ENCODE measurements at places on chromosomes 2 and 18.

GRCh38 chr2:11798701-11799435 lies 52.4 kb downstream of the LPIN1 start:
- DNase-seq: no peak

DNA sequence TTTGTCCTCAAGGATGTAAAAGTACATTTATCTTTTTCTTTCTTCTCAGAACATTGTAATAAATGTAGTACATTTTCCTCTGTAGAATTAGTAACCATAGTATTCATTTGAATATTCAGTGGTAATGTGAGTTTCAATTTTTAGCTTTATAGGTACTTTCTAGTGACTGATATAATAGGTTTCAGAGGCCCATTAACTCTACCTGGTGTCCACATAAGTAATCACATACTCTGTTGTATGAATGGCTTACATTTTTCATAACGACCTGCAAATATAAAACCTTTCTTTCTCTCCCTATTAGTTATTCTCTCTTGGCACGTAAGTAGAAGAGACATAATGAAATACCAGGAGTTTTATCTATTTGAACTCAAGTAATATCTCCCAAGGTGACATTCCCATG lies 1017.6 kb downstream of the DPP10 start:
- no peak for DNase-seq

GRCh38 chr2:31937741-31938140 lies 73.1 kb downstream of the MEMO1 start:
- DNase-seq: no peak

DNA sequence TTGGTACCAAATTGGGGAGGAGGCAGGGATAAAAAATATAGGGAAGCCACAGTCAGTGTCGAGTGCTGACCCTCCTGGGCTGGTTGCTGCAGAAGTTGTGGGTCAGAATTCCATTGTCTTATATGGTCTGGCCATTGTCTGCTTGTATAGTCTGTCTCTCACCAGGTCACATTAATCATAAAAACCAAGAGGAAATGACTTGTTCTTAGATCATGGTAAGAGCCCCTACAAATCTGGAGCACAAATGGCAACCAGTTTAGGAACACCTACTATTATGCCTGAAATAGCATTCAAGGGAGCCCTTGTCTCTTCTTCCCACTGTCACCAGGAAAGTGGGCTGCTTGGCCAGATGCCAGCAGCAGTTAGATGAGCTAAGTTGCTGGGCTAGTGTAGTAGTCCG lies 119.7 kb upstream of the RMP24 start:
- DNase-seq: no peak

DNA sequence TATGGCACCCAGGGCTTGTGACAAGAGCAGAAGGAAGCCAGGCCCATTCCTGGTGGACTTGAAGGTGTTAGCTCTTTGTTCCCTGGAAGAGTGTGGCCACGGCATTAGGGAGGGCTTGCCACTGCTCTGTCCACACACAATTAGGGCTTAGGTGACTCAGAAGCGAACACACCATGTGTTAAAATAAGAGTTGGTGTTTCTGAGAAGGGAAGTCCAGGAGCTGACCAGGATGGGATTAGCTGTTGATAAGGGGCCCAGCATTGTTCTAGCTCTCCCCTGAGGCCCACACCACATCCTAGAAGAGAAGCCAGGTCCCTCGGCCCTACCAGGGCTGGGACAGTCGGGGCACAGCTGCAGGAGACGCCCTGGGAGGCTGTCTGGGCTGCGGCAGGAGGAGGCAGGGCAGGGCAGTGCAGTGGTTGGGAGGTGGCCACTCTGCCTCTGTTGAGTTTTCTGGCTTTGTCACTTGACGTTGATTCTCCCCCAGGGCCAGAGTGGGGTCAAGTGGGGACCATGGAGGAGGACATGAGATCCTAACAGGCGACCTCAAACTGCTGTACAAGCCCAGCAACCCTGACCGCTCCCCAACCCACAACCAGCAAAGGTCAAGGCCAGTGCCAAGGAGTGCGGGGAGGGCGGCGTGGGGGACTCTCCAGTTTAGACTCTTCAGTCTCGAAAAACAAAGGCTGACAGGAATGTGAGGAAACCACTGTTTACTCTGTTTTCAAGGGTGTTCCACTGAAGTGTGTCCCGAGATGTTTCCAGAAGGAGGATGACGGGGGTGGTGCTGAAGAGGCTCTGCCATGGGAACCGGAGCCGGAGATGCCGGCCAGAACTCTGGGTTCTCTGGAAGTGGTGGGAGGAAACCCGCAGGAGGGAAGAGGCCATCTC lies 16.8 kb downstream of the GNLY start:
- DNase-seq: no peak

DNA sequence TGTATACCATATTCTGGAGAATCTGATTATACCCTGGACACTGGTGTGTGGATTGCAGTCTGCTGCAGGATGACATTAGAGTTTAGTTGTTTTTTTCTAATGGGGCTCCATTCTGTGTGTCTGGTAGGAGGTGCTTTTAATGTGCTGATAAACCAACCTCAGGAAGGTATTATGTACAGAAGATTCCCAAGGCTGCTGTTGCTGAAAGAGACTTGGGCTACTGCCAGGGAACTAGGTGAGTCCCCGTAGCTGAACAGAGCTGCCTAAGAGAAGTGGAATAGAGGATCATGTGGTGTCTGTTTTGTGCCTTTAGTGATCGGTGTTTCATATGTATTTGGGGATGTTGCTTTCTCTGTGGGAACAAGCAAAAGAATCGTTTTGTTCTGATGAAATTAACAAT lies 16.5 kb downstream of the SPATA3 start:
- DNase-seq: no peak

DNA sequence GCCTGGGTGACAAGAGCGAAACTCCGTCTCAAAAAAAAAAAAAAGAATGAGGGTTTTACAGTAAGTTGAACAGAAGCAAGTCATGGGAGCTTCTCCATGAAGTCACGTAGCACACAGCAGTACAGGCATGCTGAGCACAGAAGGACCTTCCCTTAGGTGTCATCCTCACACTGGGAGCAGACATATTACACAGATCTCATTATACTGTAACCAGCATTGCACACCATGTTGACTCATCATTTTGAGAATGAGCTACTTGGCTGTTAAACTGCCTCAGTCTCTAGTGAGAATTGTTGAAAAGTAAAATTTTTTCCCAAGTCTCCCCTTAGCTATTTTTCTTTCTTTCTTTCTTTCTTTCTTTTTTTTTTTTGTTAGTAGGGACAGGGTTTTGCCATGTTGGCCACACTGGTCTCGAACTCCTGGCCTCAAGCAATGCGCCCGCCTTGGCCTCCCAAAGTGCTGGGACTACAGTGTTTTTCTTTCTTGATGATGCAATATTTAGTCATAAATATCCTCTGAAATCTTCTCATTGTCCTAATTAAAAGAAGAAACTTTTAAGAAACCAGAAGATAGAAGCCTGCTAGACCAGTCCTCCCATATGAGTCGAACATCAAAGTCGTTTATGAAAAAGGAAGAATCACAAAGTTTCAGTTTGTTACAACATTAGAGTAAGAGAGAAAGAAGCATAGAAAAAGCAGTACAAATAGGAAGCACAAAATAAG lies 37.9 kb upstream of the PPP1CB start:
- no peak for DNase-seq

DNA sequence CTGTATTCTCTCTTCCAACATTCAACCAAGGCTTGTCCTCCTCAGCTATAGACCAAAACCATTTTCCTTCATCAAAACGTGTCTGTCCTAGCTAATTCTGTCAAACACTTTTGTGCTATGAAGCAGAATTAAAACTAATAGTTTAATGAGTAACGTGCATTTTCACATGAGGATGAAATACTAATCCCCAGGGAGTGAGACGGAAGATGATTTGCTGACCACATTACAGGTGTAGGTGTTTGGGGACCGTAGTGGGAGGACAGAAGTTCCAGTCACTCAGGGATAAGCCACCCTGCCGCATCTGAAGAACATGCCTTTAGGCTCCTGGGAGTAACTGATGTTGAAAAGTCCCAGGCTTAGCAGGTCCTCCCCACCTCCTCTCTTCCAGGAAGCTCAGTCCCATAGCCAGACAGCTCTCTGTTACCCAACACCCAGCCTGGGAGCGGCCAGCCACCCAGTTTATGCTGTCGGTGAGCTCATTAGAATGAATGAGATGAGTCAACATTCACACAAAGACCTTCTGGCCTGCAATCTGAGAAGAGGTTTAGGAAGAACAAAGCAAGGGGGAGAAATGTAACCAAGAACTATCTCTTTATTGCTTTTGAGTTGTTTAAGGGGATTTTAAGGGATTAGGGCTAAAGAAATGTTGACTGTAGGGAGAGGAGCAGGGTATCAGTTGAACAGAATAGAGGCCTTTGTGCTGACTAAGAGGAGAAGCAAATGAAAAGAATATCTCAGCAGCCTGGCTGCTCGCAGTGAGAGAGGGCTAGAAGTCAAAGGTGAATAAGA lies 122.5 kb downstream of the FOXI3 start:
- DNase-seq: no peak

DNA sequence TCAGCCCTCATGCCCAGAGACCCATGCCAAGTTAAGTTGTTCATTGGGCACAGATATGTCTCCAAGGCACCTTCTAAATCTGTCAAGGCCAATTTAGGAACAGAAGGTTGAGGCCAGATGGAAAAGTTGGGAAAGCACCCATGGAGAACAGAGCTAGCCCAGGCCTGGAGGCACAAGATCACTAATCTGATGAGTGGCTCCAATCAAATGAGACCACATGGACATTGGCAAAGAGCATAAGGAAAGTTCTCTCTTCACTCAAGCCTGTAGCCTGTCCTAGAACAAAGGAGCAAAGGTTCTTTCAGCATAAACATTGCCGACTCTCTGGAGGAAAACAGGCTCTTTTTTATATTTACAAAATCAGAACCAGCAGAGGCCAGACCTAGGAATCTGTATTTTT lies 154.8 kb downstream of the RNF152 start:
- no peak for DNase-seq

DNA sequence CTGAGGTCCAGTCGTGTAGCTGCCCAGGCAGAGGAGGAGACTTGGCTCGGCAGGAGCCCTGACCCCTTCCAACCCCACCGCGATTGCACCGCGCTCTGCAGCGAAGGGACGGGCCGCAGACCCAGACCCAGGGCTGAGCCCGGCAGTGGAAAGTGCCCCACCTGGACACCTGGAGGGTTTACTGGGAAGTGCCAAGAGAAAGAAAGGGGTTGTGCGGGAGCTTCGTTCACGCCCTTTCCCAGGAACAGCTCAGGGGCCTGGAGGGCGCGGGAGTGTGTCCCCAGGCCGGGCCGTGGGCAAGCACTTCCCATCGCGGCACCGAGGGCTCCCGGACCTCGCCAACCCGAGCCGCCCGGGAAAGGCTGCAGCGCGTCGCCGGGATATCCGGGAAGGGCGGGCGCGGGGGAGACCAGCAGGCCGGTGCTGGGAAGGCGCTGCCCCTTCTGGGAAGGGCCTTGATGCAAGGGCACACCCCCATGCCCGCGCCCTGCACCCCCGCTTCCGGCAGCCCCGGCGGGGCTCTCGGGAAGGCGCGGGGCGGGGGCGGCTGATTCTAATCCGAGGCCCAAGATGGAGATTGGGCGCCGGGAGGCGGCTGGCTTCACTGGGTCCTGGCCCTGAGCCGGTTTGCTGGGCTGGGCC lies 36.1 kb upstream of the MRPL33 start:
- no peak for DNase-seq
